ENCODE measurements at places on chromosomes 3 and 15. TPM values are rescaled to one million over a fixed set of nuclear protein-coding genes. Genes with fewer than 3 reads are reported as not detected.

The LTK gene
- 1.1 TPM for total RNA-seq

The CCR9 gene
- total RNA-seq = 0.31 TPM

The MINDY4B gene
- total RNA-seq = not detected

The LNP1 gene
- total RNA-seq = 3.4 TPM

The RETNLB gene
- not detected for total RNA-seq

The RGMA gene
- 47.1 TPM for total RNA-seq

The TM4SF4 gene
- not detected for total RNA-seq

The CYP8B1 gene
- not detected for total RNA-seq

The KIF15 gene
- 0.53 TPM for total RNA-seq

The AGBL1 gene
- total RNA-seq = 0.49 TPM

The AP3B2 gene
- total RNA-seq = 2.4 TPM

The CADM2 gene
- total RNA-seq = 60.8 TPM

The GOLGB1 gene
- total RNA-seq = 73.4 TPM

The LRRC31 gene
- not detected for total RNA-seq

DNA sequence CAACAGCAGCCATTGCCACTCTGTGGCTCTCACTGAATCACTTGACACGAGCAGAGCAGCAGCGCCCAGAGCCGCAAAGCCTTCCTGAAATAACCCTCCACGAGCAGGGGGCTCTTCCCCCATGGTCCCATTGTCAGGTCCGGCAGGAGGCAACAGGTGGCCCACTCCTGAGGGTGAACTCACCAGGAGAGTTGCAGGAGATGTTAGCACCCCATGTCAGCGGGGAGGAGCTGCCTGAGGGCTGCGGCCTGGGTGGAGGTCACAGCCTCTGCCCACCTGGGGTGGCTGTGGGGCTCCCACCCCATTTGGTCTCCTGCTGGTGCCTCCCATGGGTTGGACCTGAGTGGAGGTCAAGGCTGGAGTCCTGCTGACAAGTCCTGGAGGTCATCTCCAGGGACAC is 12.3 kb upstream of the C3orf22 start:
- DNase-seq = no peak

DNA sequence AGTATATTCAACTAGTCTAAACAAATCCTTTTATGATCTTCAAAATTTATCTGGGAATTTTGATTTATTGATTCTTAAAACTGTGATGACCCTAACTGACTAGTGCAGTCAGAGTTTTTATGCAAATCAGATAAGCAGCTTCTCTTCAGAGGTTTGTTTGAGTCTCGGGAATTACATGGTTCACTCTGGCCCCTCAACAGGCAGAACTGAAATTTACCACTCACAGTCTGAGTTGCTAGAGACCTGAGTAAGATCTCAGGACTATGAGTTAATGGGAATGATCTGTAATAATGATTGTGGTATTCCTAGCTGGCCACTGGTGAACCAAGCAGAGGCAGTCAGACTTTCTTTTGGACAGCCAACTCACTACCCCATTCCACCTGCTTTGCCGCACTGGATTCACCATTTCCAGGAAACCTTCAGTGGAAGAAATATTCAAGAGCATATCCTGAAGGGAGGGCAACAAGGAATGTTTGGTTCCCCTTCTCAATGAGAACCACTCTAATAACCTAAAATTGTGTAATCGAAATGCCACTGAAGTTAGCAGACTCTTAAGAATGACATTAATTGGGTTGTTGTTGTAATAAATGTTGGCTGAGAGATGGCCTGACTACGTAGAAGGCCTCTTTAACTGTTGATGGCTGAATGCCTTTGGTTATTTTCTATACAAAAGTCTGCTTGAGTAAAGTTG is 11.5 kb upstream of the DNAJC13 start:
- DNase-seq = no peak

DNA sequence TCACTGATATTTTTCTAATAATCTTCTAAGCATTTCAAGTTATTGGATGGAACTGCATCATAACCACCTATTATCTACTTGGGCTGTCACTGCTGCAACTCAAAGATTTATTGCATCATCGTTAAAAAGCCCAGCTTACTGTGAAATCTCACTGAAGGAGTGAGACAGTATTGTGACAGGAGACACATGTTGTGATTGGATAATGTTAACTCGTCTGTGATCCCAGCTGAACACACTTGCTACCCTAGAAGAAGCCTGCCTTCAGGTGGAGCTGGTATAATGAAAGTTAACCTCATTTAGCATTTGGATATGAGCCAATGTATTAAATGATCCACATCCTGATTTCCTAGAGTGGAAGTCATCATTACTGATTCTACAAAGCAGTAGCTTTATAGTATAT is 138.1 kb downstream of the MAP2K5 start:
- no peak for DNase-seq

- no peak for DNase-seq
Measured at GRCh38 chr15:55037071-55037470, 159.7 kb downstream of the RSL24D1 start.

DNA sequence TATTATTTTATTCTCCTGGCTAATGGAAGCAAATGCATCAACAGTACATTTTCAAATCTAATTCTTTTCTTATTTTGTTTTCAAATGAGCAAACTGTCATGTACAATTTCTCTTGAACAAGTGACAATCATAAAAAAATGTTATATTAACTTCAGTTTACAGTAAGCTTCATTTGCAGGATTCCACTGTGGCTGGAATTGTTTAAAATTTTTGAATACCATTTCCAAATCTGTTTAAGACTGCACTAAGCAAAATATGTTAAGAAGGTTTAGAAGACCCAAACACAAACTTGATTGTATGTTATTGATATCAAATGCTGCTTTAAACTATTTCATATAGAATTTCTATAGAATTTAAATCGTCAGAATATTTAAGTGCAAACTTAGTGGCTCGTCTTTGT is 92.8 kb downstream of the ZNF280D start:
- DNase-seq = no peak

DNA sequence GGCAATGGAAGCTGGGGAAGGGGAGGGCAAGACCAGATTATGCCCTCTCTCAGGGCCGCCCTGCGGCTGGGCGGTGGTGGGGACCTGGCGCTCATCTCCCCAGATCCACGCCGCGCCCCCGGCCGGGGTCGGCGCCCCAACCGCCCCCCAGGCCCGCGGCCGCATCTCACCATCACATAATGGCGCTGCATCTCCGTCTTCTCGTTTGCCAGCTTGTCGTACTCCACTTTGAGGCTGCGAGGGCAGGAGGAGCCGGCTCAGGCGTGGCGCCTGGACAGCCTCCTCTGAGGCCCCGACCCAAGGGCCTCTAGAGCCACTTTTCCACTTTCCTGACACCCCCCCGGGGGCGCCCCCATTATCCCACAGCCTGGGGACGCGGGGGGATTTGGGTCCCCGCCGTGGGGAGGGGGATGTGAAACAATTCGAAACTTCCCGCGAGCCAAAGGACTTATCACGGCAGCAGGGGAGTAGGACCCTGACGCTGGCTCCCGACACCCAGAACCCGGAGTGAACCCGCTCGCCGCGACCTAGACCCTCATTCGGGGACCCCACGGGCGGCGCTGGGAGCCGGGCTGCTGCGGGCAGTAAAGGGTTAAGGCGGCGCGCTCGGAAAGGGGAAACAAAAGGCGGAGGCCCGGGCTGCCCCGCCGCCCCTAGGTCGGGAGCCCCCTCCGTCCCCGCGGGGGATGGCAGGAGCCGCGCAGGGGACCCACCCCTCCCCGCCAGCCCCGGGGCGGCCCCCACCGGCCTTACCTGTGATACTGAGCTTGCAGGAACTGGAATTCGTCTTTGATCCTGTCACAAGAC is 2.1 kb downstream of the TLE3 start:
- peak; percentile 77 for DNase-seq

- no peak for DNase-seq
Measured at GRCh38 chr15:52163321-52164190, 27.6 kb downstream of the GNB5 start.

- no peak for DNase-seq
Measured at GRCh38 chr3:56795097-56795828, 6.5 kb downstream of the ARHGEF3 start.

DNA sequence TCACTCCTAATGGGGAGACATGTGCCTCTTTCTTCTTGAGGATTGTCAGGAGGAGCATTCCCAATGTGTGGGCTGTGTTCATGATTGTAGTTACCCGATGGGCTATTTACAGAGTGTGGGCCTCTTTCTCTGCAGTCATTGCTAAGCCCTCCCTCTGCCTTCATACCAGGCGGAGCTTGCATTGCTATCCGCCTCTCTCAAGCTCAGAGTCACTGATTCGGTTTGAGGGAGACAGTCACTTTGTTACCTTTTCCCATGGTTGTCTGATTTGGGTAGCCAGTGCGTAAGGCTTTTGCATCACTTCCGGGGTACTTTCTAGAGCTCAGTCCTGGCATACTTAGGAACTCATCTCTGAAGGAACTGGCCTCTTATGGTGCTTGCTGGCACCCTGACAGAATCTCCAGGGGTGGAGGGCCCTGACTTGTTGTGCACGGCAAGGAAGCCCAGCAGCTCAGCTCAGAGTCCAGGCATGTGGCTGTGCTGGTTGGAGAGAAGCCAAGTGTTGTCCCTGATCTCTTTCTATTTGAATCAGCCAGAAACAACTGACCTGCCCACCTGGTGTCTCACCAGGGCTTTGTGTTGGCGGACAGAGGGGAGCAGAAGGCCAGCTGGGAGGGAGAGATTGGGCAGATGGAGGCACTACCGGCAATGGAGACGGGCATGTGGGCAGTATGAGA is 79.8 kb downstream of the EPHB1 start:
- no peak for DNase-seq

GRCh38 chr15:45790325-45790943 is 155.6 kb downstream of the SQOR start:
- DNase-seq = no peak

DNA sequence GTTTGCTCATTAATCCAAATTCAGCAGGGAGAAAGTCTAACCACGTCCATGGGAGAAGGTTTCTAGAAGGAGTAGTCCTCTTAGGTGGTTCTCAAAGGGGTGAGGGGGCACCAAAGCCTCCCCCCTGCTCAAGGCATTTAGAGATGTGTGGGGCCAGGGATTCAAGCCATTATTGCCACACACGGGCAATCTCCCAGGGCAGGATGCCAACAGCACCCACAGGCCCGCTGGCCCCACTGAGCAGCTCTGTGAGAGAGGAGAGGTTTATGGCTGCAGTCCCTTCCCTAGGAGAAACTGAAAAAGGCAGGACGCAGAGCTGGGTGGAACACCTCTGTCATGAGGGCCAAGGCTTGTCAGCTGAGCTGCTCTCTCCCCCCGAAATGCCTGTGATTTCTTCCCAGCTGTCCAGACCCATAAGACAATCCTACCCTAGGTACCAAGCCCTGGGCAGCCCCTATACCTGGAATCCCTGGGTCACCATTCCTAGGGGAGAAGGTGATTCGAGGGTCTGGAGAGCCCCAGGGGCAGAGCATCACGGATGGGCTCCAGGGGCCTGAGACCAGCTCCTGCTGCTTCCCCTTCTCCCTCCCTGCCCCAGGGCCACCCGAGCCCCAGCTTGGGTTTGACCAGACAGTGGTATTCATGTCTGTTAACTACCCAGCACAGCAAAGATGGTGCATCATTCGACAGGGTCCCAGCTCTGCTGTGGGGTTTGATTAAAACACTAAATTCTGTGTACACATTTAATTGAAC is 39.0 kb downstream of the WHAMM start:
- DNase-seq = no peak

DNA sequence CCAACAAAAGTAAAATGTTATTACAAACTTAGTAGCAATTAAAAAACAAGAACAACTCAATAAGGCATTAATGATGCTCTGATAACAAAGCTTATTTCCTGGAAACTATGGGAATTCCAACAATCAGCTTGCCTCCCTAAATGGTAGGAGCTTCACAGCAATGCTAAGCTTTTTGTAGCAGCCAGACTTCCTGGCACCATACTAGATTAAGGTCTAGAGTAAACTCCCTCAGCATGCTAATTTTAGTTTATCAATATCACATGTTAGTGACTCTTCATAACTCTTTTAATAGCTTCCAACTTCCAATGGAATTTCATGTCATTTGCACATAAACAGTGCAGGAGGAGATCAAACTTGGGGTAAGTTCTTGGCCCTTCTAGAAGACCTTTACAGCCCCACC is 782.0 kb downstream of the MCTP2 start:
- no peak for DNase-seq

GRCh38 chr3:146026547-146026946 is 134.4 kb downstream of the PLOD2 start:
- DNase-seq = no peak

DNA sequence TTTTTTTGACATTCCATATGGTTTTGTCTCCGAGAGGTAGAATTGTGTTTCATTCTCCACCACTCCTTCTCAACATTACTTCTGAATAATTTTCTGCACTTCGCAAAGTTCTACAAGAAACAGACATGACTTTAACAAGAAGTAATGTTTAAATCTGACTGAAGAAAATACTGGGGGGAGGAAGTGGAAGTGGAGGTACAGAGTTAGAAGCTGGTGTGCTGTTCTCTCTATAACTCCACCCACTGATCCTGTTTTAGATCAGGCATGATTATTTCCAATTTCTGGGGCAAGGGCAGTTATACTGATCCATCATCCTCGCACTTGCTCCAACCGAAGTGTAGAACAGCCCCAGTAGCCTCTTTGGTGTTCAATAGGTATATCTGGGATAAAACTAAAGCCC is 9.2 kb upstream of the MCCC1 start:
- no peak for DNase-seq

- DNase-seq = no peak
Measured at GRCh38 chr3:69817988-69818387, 78.7 kb downstream of the MITF start.

DNA sequence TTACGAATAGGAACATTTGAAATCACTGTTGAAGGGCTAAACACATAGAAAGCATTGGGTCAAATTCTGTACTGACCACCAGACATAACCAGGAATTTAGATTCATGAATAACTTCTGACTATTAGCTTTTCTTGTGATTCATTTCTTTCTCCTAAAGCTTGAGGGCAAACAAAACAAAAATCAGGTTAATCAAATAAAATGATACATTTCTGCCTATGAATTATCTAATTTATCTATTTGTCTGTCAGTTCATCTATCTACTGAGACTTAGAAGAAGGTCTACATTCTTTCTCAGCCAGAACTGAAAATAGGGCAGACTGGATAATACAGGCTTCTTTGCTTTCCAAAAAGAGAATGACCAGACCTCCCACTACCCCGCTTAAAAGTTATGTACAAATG is 65.9 kb upstream of the ST3GAL6 start:
- no peak for DNase-seq

DNA sequence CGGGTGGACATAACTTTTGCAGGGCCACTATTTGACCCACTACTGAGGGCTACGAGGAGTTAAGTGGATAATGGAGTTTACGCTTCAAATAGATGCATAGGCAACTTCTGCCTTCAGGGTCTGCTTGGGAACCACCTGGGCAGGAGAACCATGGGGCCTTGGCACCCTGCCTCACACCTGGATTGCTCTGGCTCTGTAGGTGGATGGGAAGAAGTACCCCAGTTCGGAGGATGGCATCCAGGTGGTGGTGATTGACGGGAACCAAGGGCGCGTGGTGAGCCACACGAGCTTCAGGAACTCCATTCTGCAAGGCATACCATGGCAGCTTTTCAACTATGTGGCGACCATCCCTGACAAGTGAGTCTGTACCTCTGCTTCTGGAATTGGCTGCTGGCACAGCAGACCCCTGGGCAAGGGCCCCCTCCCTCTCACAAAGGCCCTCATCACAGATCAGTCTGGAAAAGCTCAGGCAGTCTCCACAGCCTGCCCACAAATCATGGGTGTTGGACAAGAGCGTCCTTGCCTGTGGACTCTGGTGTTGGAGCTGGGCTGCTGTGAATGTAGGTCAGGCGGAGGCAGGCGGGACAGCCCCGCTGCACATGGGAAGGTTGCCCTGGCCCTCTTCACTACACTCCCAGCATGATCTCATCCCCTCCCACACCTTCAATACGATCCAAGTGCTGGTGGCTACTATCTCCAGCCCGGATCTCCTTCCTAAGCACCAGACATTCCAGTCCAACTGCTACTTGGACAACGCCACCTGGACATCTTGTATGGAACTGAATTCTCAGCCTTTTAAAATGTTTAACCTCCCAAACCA is 46.7 kb downstream of the MESD start:
- peak; percentile 54 for DNase-seq
